ENCODE measurements at places on chromosomes 7 and 10.

- peak; percentile 6 for DNase-seq
These were observed 124.4 kb downstream of the PON1 start for GRCh38 chr7:95199779-95200558.

DNA sequence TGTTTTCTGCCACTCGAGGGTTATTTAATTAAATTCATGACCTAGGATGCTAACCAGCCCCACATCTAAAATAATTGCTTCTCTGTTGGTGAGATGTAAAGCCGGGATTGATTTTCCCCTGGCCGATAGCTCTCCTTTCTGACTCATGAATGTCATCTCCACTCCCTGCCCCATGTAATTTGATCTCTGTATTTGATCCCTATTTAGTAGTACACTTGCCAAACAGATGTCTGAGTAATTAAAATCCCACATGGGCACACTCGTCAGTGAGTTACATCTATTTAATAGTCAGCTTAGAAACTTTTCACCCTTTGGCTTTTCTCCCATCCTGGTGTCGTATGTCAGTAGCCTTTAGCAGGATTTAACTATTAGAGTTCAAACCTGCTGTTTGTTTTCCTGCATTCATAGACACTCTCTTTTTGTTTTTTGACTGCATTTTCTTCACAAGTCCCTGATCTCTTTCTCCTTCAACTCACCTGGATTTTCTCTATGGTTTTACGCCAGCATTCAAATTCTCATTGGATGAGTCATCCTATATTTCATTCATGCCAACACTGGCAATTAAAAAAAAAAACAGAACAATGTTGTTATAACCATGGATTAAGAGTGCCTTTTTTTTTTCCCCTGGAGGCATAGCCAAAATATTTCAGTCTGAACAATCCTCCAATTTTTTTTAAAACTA is 82.7 kb downstream of the SPAG6 start:
- no peak for DNase-seq

- no peak for DNase-seq
These were observed 120.2 kb upstream of the TMEM229A start for GRCh38 chr7:124152859-124153692.

GRCh38 chr10:131090761-131091661 is 220.5 kb downstream of the TCERG1L start:
- no peak for DNase-seq

DNA sequence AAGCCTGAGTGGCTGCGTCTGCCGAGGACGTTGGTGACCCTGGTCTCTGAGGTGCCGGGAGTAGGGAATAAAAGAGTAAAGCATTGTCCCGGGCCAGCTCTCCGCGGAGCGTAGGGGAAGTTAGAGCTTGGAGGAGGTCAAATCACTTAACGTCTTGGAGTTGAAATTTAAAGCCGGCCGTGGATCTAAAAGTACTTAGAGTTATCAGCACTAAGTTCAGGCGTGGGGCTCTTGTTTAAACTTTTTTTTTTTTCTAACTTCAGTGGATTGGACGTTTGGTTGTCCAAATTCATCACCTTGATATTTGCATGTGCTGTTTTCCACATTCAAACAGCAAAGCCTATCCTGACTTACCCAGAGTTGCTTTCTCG is 700 bp downstream of the NIPSNAP2 start:
- DNase-seq, result no peak

DNA sequence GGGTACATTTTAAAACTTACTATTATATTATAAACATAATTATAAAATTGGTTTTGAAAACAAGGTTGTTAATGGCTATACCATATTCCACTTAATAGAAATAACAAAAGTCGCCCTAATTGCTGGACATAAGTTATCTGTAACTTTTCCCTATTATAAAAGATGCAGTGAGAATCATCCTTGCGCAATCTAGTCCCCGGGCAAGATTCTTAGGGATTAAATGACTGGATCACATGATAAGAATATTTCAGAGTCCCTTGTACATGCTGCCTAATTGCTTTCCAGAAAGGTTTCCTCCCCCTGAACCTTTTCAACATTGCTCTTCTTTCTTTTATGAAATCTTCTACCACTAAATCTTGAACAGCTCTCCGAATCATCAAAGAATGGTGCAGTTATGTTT is 479.8 kb upstream of the MKI67 start:
- DNase-seq, result no peak

DNA sequence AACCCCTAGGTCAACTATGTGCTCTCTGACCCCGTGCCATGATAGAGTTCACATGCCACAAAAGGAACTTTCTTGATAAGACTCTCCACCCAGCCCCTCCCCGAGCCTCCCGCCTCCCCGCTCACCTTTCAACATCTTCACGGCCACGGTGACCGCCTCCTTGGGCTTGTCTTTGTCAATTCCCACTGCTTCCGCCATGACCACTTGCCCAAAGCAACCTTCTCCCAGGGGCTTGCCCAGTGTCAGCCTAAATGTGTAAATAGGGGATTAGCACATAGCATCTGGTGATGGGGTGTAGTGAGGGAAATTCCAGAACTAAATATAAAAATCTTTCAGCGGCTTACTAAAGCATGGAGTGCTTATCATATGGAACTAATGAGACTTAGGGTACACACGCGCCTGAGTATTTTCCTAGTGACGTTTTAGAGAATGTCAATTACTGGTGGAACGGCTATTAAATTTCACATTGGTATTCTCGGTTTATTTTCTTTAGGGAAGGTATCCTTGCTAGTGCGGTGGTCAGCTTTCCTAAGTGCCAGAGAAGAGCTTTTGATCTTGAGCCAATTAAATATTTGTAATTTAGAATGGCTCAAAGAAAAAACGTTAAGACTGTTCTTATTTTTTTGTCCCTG is 97.4 kb downstream of the FGFR2 start:
- DNase-seq, result no peak

- no peak for DNase-seq
These were observed 910 bp downstream of the ARHGAP19 start for GRCh38 chr10:97291357-97292096.

GRCh38 chr7:155227788-155228458 is 69.8 kb upstream of the INSIG1 start:
- DNase-seq, result no peak

Measured in activated CD4-positive, alpha-beta T cell treated with anti-CD3 and anti-CD28 coated beads for 36 hours (primary cell).